Activated effector memory CD4-positive, alpha-beta T cell treated with Interleukin-2 at 50 U/mL for 16 hours (primary cell): ENCODE measurements at places on chromosomes 16 and 17.

GRCh38 chr16:67544844-67545664, 16.4 kb downstream of the RIPOR1 start:
- DNase-seq: no peak

DNA sequence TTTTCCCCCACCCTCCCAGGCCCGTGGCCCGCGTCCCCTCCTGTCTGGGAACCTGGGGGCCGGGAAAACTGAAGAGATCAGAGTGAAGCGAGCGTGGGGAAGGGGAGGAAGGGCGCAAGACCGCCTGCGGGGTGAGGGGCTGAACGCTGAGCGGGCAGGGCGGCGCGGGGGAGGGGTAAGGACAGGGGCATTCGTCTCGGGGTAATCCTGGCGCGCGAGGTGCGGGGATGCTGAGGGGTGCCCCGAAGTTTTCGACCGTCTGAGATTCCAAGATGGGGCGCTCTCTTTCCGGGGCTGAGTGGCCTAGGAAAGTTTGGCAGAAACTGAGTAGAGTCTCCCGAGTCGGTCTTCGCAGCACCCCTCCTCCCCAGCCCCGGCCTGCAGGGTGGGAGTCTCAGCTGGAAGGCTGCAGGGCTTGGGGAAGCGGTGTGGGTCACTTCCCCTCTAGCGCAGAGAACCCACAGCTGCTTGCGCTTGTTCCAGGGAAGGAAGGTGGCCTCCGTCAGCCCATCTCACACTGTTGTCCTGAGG, 555 bp downstream of the TTYH2 start:
- no peak for DNase-seq

GRCh38 chr16:391885-392335, 5.1 kb upstream of the NME4 start:
- DNase-seq: peak; percentile 53

GRCh38 chr17:31798205-31798724, 60.8 kb downstream of the COPRS start:
- DNase-seq: no peak

- DNase-seq: peak; percentile 45
Observed at GRCh38 chr17:6473128-6473767, 29.0 kb downstream of the PIMREG start.

- DNase-seq: no peak
Observed at GRCh38 chr17:48283411-48283810, 146.6 kb downstream of the SKAP1 start.

DNA sequence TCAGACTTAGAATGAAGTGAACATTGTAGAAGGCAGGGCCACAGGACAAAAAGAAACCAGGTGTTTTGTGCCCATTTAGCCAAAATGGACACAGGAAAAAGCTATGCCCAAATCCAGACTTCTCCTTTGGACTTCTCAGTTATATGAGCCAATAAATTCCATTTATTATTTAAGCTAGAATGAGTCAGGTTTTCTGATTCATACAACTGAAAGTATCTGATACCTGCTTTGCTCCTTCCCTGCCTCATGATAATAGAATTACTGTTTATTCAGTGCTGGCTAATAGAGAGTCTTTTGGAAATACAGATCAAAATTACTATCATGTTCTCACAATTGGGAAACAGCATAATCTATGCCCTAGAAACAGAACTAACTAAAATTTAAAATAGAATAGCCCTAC, 8.7 kb upstream of the CPD start:
- no peak for DNase-seq

- DNase-seq: no peak
Observed at GRCh38 chr17:75133001-75133400, 1.5 kb upstream of the NT5C start.

DNA sequence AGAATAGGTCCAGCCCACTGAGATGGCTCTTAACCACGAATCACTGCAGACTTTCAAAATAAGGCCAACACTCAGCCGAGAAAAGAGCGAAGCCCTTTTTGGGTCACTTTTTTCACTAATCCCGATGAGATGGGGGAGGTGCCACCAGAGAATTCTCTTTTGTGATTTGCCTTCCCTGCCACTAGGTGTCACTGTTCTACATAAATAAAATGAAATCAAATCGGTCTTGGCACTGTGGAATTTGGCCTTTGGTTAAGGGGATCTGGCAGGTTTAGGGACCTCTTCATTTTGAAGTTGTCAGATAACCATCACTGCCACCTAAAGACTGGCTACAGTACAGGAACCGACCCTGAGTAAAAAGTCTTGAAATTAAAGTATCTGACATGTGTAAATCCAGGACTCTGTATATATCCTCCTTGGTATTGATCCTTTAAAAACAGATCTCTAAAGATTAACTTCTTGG, 147.0 kb downstream of the HS3ST4 start:
- DNase-seq: no peak

GRCh38 chr17:78381601-78382232, 3.3 kb downstream of the PGS1 start:
- DNase-seq: peak; percentile 37

- no peak for DNase-seq
Observed at GRCh38 chr17:21166595-21167210, 39.9 kb downstream of the DHRS7B start.

GRCh38 chr16:66927918-66928649, 2.7 kb upstream of the RRAD start:
- DNase-seq: no peak

- DNase-seq: no peak
Observed at GRCh38 chr16:2082171-2082982, 34.6 kb downstream of the TSC2 start.

DNA sequence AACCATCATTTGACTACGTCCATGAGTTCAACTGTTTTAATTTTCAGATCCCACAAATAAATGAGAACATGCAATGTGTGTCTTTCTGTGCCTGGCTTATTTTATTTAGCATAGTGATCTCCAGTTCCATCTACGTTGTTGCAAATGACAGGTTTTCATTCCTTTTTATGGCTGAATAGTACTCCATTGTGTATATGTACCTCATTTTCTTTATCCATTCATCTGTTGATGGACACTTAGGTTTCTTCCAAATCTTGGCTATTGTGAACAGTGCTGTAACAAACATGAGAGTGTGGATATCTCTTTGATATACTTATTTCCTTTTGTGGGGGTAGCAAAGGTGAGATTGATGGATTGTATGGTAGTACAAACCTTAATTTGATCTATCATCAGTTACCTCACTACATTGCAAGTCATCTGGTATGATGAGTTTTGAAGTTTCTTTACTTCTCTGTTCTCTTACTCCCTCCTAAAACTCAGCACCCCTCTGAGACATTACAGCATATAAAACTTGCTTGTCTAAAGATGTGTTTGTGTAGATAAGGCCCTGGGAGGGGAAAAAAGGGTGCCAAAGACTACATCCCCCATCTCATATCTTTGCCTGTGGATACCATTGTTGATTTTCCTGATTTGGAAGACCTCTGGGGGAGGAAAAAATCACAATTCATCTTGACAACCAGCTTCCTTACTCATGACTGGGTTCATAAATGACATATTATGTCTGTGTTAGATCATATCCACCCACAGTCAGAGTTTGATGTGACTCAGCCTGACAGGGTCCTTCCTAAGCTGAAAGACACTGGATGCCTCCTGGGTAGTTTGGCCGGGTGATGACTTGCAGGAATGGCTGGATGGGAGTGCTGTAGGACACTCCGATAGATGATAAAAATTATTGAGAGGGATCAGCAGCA, 47.6 kb downstream of the ABCA9 start:
- DNase-seq: no peak
